Vagina (tissue), 2 donors: ENCODE measurements at places on chromosomes 1 and 21.

DNA sequence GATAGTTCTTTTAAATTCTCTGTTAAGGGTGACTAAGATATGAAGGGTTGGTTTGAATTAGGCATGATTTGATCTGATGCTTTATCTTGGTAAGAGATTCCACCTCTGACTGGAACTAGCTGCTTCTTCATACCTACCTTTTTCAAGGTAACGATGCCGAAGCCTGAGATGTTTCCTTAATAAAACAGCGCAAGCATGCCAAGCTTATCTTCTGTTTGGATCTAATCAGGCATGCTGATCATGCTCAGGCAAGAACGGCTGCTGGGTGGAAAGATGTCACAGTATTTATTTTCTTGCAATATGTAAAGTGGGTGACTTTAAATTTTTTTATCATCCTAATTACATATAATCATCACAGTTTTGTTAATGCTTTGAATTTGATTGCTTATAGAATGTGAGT lies 148.7 kb downstream of the ADGRL2 start:
- no peak for DNase-seq

GRCh38 chr21:25331286-25331685 lies 276.0 kb downstream of the MRPL39 start:
- no peak for DNase-seq

GRCh38 chr1:80202118-80202517 lies 1195.6 kb upstream of the ADGRL4 start:
- no peak for DNase-seq

DNA sequence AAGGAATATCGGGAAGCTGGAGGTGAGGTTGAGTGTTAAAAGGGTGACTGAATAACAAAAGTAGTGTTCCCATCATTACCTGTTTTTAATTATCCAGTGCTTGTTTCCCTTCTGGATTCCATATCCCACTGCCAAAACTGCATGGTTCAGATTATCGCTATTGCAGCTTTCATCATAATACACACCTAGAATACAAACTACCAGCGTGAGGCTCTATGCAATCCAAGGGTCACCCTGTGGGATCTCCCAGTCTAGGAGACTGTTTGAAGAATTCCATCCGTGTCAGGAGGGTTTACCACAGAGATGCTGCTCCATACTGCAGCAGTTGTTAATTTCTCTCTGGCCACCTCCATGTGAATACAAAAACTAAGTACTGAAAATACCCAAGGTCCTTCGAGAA lies 9.0 kb downstream of the CTSK start:
- no peak for DNase-seq

DNA sequence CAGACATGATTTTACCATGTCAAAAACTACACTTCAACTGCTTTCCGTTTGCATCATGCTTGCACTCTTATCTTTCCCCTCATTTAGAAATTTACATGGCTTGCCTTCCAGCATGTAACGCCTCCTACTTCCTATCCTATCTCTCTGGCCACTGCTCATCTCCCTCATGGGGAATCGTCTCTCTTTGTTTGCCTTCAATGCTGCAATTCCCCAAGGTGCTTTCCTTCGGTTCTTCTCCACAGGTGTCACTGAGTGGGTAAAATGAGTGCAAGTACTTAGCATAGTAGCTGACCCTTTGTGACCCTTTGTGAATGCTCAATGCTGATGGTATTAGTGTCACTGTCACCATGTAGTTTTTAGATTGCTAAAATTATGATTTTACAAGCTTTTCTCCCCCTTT lies 63.1 kb downstream of the APP start:
- no peak for DNase-seq

DNA sequence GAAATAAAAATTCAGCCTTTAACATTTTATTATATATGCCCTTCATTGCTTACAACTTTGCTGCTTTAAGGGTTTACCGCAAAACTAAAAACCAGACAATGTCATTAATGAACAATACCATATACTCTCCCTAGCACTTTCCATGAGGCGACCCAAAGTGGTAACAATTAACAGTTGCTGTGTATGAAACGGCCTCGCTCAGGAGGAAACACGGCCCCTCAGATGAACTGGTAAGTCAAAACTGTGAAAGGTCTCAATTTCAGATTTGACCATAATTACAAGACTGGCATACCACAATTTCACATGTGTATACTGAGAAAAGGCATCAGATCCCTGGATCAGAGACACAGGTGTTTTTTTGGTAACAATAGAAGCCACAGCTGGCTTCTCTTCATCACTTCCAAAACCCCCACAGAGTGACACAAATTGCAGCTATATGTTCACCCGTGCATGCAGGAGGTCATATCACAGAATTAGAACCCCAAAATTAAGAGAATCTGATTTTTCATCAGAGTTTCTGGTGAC lies 611.9 kb upstream of the ADAMTS5 start:
- DNase-seq: no peak

- no peak for DNase-seq
Observed at GRCh38 chr1:240739139-240739538, 127.2 kb upstream of the GREM2 start.

DNA sequence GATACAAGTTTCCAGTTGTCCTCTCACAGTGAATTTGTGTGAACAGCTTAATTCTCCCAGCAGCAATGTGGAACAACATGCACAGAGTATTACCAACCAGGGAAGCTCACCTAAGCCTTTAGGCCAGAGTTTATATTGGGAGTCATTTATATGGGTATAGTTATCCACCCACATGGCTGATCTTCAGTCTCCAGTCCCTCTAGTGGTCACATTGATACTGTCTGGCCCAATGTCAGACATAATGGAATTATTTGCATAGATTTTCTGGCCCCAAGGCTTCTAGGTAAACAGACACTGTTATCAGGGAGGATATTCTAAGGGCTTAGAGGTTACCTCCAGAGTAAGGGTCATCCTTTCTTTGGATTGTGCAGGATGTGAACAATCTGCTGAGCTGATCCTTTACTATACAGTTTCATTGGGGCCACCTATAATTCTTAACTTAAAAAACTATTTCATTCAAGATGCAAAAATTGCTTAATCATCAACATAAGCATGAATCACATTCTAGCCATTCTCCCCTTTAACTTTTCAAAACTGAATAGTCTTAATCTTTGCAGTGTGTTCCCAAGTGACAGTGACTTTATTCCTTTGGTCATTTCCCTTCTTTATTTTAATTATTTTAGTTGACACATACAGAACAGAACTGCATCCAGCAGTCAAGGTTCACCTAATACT lies 210.9 kb downstream of the LTN1 start:
- DNase-seq: no peak

DNA sequence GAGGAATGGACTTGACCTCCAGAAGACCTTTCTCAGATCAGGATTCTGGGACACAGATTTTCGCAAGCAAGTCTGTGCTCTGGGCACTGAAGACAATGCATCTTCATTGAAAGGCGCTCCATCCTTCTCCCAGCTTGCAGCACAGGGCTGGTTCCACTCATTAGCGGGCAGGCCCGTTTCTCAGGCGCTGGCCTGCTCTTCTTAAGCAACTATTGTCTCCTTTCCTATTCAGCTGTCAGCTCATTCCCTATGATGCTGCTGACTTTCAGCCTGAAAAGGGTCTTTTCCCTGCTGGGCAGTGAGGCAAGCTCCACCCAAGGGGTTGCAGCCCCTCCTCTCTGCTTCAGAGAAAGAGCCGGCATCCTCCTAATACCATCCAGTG lies 91.9 kb upstream of the PLXNA2 start:
- DNase-seq: no peak

GRCh38 chr1:53606197-53606596 lies 132.8 kb downstream of the GLIS1 start:
- peak; percentile 71 for DNase-seq

- no peak for DNase-seq
Observed at GRCh38 chr1:85279458-85280080, 3.1 kb upstream of the BCL10 start.

DNA sequence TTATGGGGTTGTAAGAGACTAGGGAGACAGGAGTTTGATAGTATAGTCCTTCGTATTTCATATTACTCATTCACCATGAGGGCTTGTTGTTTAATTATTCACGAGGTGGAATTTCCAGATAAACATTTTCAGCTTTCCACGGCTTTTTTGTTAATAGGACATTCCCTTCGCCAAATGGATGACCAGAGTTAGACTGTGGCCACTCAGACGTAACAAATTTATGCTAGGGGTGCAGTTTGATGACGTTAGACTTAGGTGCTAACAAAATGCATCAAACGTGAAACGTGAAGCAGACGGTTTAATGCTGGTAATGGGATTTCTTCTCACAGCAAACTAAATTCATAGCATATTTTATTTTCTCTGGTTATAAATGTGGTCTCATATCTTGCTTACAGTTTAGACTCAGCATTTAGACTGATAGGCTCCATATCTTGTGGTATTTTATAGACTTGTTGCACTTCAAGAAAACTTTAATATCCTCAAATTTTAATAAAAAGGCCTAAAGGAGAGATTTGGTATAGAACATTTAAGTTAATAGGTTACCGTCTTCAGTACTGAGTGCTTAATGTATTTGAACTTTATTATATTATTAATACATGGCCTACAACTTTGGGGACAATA lies 2.3 kb downstream of the DHX9 start:
- DNase-seq: no peak

GRCh38 chr1:176243746-176244145 lies 36.7 kb upstream of the COP1 start:
- DNase-seq: no peak

GRCh38 chr1:162404550-162405160 lies 7.3 kb downstream of the SH2D1B start:
- no peak for DNase-seq

DNA sequence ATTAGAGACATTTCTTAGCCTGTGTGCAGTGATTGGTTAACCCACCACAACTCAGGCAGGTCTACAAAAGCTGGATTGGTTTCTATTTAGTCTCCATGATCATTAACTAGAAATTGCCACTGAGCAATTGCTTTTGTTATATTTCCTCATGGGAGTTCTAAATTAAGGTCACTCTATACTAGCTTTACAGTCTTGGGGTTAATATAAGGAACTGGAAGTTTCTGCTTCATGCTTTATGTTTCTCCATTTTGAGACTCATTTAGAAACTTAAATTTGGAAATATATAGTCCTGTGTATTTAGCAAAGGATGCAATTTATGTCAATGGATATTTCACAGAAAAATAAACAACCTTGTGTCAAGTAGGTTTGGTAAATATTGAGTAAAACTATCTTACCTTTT lies 137.5 kb downstream of the HLX start:
- no peak for DNase-seq

DNA sequence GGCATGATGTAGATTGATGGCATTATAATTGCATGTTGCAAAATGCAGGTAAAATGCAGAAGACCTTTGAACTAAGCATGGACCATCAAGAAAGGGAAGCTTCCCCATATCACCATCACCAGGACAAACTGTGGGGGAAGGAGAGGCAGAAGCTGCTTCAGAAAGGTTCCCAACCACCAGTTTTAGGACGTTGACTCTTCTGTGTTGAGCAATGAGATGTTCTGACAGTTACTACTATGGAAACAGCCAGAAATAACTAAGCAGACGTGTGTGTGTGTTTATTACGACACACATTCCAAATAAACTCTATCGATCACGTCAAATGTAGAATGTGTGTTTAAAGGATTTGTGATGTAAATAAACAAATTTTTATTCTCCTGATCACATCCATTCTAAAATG lies 110.2 kb upstream of the PLD5 start:
- no peak for DNase-seq

- DNase-seq: no peak
Observed at GRCh38 chr1:203629507-203630082, 3.0 kb downstream of the ATP2B4 start.

- DNase-seq: no peak
Observed at GRCh38 chr1:7595336-7595735, 175.8 kb upstream of the VAMP3 start.

- DNase-seq: no peak
Observed at GRCh38 chr1:182205351-182206022, 144.0 kb upstream of the ZNF648 start.

DNA sequence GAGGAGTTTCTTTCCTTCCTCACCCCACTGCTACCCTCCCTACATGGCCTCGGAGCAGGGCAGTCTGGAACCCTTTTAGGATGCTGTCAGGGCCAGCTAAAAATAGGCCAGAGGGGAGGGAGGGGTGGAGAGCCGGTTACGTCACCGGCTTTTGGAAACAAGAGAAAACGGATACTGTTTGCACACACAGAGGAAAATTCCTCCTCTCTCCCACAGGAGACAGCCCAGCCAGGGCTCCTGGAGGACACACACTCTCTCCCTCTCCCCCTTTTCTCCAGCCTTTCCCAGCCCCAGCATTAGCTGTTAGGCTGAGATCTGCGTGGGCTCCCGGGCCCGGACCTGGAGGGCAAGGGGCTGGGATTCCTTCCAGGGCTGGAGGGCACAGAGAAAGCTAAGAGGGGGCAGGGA lies 20.0 kb upstream of the ALDH4A1 start:
- peak; percentile 96 for DNase-seq

DNA sequence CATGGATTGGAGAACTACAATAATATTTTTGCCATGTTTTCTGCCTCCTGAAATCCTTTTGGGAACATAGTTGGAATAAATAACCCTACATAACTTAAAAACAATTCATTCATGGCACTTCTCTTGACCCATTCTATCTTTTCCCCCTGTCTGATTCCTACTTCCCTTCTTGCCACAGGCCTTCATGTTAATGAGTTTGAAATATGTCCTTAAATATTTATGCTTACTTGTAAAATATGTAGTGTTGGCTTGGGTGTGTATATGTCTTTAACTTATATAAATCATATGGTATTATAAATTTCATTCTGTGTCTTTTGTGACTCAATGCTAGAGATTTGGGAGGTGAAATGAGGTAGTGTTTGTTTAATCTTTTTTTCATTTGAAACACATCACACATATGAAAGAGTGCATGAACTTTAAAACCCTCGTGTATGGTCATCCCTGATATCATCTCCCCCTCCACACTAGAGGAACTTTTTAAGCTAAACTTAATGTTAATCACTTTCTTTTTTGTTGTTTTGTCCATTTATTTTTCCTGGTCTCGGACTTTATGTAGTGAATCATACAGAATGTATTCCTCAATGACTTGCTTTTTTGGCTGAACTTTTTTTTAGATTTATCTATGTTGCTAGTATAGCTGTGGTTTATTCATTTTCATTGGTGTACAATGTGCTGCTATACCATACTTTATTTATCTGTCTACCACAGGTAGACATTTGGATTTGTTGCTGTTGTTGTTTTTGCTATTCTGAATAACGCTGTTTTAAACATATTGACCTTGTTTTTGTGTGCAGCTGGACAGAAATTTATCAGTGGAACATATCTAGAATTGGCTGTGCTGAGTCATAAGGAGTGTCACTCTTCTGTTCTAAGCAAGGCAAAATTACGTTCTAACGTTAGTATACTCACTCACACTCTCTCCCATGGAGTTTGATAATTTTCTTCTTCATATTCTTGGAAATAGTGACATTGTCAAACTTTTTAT lies 441.6 kb downstream of the PLPP3 start:
- DNase-seq: no peak

DNA sequence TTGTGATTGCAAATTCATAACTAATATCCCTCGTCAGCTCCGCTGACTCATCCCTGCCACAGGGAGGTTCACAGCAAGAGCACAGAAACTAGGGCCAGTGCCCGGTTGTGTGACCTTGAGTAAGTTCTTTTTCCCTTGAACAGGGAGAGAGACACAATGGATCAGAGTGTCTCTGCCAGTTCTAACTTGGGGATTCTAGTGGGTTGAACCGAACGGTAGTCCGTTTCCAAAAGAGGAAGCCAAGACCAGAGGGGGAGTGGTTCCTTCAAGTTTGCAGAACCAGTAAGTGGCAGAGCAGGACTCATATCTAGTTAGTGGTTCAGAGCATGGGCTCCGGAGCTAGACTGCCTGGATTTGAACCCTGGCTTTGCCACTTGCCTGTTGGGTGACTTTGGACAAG lies 4.9 kb upstream of the SHISA4 start:
- peak; percentile 67 for DNase-seq
